ENCODE measurements at places on chromosomes 5 and 9.

GRCh38 chr5:95858023-95858461 is 35.5 kb upstream of the GLRX start:
- no peak for DNase-seq

DNA sequence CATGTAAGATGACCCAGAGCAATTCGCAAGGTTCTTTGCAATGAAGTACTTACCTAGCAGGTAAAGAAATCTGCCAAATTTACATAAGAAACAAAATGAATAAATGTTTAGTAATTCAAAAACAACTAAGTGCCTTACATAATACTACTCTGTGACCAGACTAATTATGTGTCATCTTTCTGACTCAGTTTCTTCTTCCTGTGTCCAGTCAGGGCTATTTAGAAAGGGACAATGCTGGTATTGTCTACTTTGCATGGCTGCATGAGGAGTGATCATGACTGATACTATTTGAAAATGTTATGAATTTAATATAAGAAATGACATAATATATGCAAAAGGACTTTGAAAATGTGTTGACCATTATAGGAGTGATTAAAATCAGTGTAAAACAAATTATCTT is 210.0 kb downstream of the TMEM161B start:
- DNase-seq: no peak

DNA sequence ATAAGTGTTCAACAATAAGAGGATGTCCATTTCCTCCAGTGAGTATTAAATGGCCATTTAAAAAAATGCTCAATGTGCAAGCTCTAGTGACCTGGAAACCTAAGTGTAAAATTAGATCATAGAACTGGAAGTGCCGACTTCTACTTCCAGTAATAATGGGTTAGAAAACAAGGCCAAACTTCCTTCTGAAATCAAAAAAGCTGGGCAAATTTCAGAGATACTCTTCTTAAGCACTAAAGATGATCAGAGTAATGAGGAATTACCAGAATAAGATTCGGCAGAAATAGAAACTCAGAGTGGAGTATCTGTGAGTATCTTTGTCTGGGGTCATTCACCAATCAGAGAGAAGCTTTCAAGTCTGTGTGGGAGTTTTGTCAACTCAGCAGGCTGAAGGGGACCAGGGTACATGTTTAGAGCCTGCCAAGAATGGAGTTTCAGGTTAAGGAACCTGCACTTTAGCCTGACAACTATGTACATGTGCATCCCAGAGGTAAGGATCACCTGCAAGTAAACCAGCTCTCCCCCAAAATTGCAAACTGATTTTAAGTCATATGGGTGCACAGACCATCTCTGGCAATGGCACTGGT is 17.1 kb downstream of the FCN2 start:
- no peak for DNase-seq

GRCh38 chr9:84780385-84780784 is 110.9 kb downstream of the NTRK2 start:
- DNase-seq: no peak

- no peak for DNase-seq
Measured at GRCh38 chr9:2243666-2244555, 228.8 kb downstream of the SMARCA2 start.

DNA sequence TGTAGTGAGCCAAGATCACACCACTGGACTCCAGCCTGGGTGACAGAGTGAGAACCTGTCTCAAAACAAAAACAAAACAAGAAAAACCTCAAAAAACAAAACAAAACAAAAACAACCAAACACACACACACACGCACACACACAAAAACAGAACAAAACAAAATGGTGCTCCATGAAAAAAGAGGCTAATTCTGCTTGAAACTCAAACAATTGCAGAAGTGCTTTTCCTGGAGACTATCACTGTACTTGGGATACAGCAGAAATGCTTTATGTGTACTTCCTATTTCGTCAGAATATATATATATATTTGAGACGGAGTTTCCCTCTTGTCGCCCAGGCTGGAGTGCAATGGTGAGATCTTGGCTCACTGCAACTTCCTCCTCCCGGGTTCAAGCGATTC is 49.9 kb upstream of the HSPA9 start:
- DNase-seq: no peak

GRCh38 chr5:130365956-130366355 is 461.7 kb downstream of the CHSY3 start:
- DNase-seq: no peak

DNA sequence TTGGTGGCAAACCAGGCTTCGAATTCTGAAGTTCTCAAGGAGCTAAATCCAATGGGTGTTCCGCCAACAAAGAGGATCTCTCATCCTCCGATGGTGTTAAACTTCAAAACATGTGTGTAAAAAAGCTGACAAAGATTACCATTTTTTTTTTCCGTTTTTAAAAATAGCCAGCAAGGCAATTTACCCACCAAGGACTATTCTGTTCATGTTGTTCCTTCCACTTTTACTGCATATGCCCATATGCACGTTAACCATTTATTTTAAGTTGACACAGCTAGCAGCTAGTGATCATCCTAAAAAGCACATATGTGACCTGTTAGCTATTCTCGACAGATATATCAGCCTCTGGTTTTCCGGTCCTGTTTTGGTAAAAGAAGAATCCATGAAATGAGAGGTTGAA is 326.7 kb downstream of the PLK2 start:
- no peak for DNase-seq

GRCh38 chr9:86605303-86605702 is 251.1 kb upstream of the TUT7 start:
- DNase-seq: no peak

DNA sequence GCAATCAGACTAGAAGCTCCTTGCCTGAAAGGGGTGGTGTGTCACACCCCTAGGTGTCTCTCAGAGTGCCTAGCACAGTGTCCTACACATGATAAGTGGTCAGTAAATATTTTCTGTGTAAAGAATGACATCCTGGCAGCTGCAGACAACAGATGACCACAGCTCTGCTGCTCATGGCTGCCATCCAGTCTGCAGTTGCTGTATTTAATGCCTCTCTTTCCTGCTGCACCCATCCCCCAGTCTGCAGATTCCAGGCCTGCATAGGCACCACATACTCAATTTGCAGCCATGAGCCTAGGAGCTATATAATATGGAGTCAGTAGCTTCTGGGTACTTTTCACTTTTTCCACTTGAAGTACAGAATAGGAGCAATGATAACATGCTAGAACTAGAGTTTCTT is 94.9 kb upstream of the NR4A3 start:
- no peak for DNase-seq

GRCh38 chr9:135304886-135305285 is 174.7 kb upstream of the PPP1R26 start:
- no peak for DNase-seq

- DNase-seq: no peak
Measured at GRCh38 chr9:38482918-38483592, 58.8 kb upstream of the IGFBPL1 start.

DNA sequence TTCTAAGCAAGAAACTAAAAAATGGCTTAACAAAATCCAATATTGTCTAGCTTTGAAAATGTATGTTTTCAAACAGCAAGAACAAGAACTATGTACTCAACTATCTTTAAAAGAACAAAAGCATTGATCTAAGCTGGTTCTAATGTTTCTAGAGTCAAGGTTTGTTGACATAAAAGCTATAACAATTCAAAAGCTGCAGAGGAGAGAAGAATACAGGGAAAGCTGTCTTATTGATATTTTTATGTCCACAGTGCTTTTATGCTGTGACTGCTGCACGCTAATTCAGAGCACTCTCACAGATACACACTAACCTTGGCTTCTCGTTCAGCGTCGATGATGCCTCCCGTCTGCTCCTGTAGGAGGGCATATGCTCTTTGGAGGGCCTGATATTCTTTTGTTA is 129.5 kb upstream of the DPYSL3 start:
- no peak for DNase-seq

DNA sequence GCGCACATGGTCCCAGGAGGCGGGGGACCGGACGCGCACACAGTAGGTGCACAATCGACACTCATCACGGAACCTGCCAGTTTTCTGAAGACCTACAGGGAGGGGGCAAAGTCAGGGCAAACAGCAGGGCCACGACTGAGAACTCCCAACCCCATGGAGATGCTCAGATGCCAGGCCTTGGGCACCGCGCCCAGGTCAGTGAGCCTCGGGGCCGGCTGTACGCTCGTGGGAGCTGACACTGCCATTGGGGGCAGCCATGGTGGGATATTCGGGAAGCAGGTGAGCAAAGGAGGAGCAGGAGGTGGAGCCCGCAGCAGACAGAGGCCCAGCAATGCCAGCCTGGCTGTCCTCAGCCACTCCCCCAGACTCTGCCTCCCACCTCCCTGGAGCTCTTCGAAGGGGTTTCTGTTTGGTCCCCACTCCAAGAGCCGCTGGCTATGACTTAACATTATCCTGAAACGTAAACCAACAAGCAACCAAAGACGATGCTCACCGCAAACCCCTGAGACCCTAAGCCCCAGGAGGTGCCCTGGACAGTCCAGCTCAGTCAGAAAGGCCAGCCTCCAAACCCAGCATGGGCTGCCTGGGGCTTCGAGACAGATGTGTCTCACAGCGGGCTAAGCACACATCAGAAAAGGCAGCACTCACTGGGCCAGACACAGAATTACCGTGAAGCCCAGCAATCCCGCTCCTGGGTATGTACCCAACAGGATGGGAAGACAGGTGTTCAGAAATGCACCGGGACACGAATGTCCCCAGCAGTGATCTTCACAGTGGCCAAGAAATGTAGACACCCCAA is 78.4 kb downstream of the VAV2 start:
- no peak for DNase-seq

DNA sequence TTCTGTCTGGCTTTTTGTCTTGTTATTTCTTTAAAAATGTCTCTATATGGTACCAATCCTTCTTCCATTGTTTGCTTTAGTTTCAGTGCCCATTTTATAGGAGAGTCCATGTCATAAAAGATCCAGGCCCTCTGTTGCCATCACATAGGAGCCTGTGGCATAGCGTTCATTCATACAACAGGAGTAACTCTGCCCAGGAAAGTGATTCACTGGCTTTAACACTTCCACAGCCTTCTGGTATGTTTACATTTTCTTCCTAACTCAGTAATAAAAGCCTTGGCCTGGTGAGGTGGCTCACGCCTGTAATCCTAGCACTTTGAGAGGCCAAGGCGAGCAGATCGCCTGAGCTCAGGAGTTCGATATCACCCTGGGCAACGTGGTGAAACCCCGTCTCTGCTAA is 519.3 kb upstream of the PTGER4 start:
- DNase-seq: no peak

DNA sequence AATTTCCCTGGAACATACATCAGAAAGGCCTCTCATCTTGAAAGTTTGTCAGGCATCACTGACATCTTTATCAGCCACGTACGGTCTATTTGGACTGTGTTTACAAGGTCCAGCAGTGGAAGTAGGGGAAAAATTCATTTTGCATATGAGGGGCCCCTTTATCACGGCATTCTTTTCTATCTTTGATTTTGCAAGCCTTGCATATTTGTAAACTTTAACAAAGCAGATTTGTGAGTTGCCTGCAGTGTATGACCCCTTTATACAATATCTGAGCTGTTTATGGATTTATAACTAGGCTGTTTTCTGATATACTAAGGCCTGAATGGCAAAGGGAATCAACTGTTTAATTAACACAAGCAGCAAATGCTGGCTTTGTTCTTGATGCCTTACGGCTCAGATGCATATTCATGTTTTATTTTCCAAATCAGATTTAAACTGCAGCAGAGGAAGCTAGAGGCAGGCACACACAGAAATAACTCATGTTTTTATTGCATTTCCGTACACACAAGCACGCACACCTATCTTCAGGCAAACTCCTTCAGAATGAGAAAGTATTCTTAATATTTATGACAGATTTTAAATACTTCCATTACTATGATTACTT is 61.1 kb downstream of the CD180 start:
- DNase-seq: no peak

DNA sequence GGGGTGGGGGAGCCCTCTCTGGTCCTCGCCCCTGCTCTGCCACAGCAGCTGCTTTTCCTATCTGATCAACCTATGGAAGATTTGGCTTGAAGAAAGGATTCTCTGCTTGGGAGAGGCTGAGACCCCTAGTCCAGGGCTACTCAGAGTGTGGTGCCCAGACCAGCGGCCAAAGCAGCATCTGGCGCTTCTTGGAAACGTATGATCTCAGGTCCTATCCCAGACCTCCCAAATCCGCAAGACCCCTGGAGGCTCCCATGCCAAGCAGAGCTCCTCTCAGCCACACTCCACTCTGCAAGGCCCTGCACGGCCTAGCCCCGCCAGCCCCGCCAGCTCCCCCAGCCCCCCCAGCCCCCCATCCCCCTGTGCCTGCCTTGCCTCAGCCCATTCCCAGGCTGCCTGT is 181.7 kb downstream of the GAPVD1 start:
- no peak for DNase-seq

- no peak for DNase-seq
Measured at GRCh38 chr5:132059696-132060500, 557 bp upstream of the IL3 start.

GRCh38 chr5:75006865-75007822 is 45.2 kb downstream of the GCNT4 start:
- DNase-seq: no peak

- no peak for DNase-seq
Measured at GRCh38 chr5:112161392-112161748, 257.7 kb downstream of the EPB41L4A start.

GRCh38 chr9:22138956-22139660 is 130.0 kb upstream of the CDKN2B start:
- no peak for DNase-seq

DNA sequence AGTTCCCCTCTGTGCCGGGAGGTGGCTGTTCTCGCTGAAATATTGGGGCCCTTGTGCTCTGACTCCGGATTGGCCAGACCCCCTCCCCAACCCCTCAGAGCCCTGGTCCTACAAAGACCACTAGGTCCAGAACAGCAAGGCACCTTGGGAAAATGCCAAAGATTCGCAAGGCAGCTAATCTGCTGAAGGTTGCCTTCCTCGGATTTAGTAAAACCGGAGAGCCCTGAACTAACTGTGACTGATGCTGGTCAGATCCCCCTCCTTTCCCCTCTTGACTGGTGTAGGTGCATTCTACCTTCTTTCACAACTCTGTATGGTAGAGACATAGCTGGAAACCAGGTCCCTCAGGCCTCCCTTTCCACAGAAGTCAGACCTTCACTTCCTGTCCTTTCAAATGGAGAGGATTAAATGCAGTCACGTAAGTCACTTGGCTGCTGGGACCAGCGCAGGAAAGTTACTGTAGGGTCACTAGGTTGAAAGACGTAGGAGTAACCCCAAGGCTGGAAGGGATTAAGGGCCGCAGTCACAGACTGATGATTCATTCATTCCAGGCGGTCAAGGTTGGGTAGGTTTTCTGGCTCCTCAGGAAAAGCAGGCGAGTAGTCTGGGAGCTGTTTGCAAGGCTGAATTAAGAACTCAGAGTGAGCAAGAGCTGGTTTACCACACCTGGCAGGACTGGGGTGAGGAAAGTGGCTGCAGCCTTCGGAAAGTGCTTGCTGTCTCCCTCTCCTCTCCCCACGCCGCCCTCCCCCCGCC is 5.3 kb downstream of the BARX1 start:
- DNase-seq: no peak

DNA sequence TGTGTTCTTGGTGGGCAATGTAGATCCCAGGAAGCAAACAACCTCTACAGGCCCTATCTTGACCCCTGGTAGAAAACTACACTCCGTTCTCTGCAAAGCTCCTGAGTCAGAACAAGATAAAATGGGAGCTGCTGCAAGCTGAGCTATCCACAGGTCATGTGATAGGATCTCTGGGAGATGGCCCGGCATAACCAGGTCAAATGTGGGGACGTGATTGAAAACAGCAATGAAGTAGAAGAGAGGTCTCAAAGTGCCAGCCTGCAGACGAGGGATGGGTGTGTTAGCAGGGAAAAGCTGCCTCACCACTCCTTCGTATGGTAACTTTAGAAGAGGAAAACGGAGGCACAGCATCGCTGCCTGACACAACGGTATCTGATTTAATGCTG is 25.0 kb downstream of the NRG2 start:
- DNase-seq: no peak

- no peak for DNase-seq
Measured at GRCh38 chr5:45382583-45382982, 313.6 kb downstream of the HCN1 start.
